ENCODE measurements at places on chromosomes 3 and 15. TPM values are rescaled to one million over a fixed set of nuclear protein-coding genes. Genes with fewer than 3 reads are reported as not detected.

Gene PDCD6IP
- 199 TPM for total RNA-seq

GRCh38 chr3:125154800-125155269, 57.7 kb downstream of the SLC12A8 start:
- ATAC-seq = peak; percentile 68

- no peak for ATAC-seq
These were observed 249.9 kb downstream of the CADPS start for GRCh38 chr3:62625268-62625667.

DNA sequence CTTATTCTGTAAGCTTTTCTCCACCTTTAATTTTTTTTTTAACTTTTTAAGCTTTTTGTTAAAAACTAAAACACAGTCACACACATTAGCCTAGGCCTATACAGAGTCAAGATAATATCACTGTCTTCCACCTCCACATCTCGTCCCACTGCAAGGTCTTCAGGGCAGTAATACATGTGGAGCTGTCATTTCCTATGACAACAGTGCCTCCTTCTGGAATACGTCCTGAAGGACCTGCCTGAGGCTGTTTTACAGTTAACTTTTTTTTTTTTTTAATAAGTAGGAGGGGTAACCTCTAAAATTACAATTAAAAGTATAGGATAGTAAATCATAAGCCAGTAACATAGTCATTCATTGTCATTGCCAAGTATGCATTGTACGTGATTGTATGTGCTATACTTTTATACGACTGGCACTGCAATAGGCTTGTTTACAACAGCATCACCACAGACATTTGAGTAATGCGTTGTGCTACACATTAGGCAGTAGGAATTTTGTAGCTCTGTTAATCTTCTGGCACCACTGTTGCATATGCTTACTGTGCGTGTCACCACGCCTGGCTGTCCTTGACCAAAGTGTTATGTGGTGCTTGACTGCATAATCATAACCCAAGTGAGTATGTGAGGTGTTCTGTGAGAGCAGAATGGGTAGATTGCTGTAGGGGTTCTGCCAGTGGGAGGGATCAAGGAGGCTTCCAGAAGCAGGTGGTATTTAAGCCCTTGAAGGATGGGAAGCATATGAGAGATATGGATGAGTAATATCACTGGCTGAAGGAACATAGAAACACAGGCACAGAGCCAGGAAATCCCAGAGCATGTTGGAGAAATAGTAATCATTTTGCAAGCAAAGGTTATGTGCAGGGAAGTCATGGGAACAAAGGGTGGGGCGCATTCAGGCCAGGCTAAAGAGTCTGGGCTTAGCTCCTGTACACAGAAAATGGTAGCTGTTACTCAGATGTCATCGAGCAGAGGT, 18.3 kb downstream of the FBXO22 start:
- no peak for ATAC-seq

Gene LOXL1
- total RNA-seq = 3.4 TPM

Gene FNDC3B
- total RNA-seq = 17.6 TPM

DNA sequence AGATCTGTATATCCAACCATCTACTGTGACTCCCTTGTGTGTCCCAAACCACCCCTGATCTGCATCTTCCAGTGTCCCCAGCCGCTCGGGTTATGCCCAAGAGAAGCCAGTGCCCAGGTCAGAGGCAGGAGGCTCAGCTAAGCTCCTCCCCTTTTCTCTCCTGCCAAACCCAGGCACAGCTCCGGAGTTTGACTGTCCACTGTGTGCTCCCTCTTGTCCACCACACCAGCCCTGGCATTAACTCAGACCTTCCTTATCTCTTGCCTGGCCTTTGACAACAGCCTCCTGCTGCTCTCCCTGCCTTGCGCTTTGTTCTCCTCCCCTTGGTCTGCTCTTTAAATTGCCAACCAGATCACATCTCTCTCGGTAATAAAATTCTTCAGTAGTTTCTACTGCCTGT, 39.3 kb downstream of the DGKG start:
- ATAC-seq = no peak

DNA sequence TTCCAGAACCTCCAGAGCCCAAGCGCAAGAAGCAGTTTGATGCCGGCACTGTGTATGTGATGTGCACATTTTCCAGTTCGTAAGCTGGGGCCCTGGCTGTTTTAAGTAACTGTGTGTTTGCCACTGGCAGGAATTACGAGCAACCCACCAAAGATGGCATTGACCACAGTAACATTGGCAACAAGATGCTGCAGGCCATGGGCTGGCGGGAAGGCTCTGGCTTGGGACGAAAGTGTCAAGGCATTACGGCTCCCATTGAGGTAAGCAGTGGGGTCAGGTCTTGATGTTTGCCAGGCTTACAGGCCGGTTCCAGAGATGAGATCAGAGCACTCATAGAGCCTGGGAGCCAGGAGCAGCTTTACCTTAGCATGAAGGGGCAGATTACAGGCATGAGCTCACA, 28.4 kb downstream of the RBM5 start:
- no peak for ATAC-seq

DNA sequence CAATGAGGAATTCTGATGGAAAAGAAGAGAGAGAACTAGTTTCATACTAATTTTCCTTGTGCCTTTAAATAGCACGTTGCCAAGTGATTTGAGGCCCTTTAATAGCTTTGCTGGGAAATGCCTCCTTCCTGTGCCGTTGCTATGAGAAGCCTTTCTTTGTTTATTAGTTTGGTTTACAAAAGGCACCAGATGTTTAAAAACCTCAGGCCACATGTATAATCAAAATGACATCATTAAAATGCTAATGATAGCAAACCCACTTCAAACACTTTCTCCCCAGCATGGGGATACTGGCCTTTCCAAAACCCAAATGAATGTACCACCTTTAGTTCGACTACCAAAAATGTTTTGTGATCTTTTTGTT, 50.0 kb upstream of the TBC1D23 start:
- no peak for ATAC-seq

Measured in activated T-helper 17 cell treated with anti-CD3 and anti-CD28 coated beads, Interleukin-2, amount 50 U/mL, for 72 hours (primary cell).